T-helper 17 cell (primary cell): ENCODE measurements at places on chromosomes 16 and 17. TPM values are rescaled to one million over a fixed set of nuclear protein-coding genes. Genes with fewer than 3 reads are reported as not detected.

DNA sequence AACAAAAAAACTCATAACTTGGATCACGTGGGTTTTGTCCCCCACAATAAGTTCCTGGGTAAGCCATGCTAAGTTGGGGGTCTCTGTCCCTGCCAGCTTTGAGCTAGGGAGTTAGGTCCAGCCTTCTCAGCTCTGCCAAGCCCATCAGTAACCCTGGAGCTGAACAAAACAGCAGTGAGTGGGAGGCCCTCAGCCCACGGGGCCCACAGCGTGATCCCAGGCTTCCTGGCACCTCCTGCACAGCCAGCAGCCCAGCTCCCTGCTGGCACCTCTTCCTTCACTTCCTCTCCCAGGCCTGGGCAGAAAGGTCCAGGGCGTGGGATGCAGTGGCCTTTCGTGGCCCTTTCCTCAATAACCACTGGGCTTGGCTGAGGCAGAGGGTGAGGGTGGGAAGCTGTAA, 35.5 kb upstream of the CDC42EP4 start:
- no peak for DNase-seq

DNA sequence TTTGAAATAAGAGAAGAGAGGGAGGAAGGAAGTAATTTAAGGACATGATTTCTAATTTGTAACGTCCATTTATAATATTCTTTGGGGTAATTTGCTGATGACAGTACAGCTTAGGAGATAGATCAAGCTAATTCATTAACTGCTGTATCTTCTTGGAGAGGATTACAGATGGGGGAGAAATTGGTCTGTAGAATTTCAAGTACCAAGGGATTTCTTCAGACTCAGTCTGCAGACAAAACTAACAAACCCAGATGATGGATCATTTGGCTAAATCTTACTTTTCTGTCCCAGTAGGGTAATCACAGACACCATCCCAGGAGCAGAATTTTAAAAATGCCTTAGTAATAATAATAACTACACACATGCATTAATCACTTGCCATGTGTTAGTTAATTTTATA, 711.8 kb downstream of the KCNJ2 start:
- no peak for DNase-seq

DNA sequence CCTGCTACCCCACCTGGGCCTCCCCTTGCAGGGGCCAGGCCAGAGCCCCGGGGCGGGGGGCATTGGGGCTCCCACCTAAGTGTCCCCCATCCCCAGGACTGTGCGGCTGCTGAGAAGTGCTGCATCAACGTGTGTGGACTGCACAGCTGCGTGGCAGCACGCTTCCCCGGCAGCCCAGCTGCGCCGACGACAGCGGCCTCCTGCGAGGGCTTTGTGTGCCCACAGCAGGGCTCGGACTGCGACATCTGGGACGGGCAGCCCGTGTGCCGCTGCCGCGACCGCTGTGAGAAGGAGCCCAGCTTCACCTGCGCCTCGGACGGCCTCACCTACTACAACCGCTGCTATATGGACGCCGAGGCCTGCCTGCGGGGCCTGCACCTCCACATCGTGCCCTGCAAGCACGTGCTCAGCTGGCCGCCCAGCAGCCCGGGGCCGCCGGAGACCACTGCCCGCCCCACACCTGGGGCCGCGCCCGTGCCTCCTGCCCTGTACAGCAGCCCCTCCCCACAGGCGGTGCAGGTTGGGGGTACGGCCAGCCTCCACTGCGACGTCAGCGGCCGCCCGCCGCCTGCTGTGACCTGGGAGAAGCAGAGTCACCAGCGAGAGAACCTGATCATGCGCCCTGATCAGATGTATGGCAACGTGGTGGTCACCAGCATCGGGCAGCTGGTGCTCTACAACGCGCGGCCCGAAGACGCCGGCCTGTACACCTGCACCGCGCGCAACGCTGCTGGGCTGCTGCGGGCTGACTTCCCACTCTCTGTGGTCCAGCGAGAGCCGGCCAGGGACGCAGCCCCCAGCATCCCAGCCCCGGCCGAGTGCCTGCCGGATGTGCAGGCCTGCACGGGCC, 1.9 kb downstream of the WFIKKN1 start:
- DNase-seq, result no peak

Gene RPL19
- total RNA-seq, result 3,035 TPM
